ENCODE measurements at places on chromosomes 12 and 14. TPM values are rescaled to one million over a fixed set of nuclear protein-coding genes. Genes with fewer than 3 reads are reported as not detected.

The PWP1 gene
- 57.0 TPM for total RNA-seq

The MIP gene
- total RNA-seq: 0.26 TPM

The CDCA4 gene
- total RNA-seq: 21.3 TPM

The ANKRD52 gene
- 12.2 TPM for total RNA-seq
